ENCODE measurements at places on chromosomes 5 and 9.

DNA sequence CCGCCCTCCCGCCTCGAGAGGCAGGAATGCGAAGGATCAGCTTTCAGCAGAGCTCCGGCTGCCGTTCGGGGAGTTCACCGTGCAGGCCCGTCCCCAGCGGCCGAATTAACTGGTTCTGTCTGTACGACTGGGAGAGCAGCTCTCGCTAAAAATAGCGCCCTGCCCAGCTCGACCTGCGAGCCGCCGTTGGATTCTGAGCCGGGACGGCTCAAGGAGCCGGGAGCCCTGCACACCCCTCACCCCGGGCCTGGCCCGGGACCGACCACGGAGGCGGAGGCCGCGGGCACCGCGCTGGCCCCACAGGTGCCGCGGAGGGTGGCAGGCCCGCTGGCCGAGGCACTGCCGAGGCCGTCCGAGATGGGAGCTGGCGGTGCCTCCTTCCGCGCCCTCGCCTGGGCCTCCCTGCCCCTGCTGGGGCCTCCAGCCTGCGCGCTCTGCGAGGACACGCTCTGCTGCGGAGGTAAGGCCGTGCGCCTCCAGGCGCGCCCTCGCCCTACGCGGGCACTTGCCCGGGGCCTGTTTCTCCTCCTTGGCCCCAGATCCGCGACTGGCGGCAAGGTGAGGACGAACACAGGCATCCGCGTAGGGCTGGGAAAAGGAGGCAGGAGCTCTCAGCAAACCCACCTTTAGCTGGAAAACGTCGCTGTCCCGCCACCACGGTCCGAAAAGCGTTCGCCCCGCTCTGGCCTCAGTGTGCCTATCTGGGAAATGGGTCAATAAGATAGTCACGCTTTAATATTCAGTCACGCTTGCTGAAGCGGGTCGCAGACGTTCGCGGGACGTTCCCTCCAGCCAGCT lies 53.1 kb upstream of the DAB2IP start:
- no peak for DNase-seq

GRCh38 chr9:80811003-80811402 lies 878.3 kb downstream of the TLE1 start:
- no peak for DNase-seq

DNA sequence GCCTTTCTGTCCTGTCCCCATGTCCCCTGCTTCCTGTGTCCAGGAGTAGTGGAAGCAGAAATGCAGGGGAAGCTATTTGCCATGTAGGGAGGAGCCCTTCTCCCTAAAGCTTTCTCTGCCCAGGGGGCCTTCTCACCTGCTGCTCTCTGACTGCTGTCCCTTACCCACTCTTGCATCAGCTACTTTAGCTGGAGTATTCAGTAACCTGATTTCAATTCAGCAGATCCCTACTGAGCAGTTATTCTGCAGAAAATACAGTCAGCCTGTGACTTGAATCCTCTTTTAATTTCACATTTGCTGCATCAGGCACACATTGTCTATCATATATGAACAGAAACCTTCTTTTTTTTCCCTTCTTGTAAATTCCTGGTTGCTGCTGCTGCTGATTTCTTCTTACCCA lies 90.4 kb downstream of the MVB12B start:
- no peak for DNase-seq

DNA sequence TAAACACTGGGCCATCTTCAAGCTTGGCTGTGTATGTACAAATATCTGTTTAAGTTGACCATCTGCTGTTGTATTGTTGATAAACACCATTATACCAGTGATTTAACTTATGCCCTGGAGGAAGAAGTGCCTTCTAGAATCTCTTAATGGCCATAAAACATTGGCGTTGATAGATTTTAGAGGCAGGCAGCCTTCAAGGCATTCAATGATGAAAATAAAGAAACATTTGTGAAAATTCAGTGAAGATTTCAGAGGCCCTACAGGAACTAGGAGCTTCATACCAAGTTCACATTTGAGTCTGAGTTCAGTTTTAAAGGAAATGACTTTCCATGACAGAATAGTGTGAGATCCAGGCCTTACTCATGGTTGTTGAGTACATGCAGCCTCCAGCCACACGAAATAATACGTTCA lies 52.2 kb downstream of the MAP1B start:
- no peak for DNase-seq

GRCh38 chr9:84789463-84789830 lies 119.9 kb downstream of the NTRK2 start:
- no peak for DNase-seq

DNA sequence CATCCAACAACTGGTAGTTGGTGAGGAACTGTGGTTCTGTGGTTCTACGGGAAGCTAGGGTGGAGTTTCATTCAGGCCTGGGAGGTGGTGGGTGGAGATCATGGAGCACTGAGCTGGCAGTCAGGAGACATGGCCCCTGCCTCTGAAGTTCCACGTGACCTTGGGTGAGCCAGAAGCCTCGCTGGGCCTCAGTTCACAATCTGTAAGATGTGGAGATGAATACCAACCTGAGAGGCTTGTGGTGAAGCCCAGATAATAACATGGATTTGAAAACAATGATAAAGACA lies 177.9 kb downstream of the MACROH2A1 start:
- DNase-seq: no peak

DNA sequence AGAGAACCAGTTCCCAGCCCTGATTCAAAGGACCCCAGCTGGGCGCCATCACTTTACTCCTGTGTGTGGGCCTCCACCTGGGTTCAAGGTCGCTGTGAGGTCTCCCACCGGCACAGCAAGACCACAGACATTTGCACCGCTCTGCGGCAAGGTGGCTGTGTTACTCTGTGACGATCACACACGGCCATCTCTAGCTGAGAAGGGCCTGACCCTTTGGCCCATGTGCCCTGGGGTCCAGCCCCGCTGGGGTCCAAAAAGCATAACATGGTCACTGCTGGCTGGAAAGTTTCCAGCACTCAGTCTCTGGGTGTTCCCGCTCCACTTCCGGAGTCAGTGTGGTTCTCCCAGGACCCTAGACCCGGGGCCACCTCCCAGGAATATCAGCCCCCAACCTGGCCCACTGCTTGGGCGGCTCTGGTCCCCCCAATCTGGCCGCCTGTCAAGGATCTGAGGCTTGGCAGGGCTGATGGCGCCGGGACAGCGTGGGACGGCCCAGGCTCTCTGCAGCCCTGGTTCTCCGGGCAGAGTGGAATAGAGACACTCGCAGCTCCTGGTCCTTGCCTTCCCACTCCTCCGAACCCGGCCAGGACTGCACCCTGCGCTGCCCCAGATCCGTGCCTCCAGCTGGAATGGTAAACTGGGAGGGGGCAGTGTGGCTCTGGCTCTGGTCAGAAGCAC lies 3.9 kb upstream of the LMX1B start:
- no peak for DNase-seq
